ENCODE measurements at places on chromosomes 1 and 21.

- peak; percentile 28 for DNase-seq
These were observed at the start of gene CD1E for GRCh38 chr1:158353303-158354075. CD1E (plus strand) TSS chr1:158353894; CDS start chr1:158353989, 95 bp downstream.

- DNase-seq = no peak
These were observed 1.7 kb upstream of the SCAF4 start for GRCh38 chr21:31733551-31734149.

GRCh38 chr1:53550201-53550741, 91.1 kb downstream of the DMRTB1 start:
- DNase-seq = peak; percentile 66

DNA sequence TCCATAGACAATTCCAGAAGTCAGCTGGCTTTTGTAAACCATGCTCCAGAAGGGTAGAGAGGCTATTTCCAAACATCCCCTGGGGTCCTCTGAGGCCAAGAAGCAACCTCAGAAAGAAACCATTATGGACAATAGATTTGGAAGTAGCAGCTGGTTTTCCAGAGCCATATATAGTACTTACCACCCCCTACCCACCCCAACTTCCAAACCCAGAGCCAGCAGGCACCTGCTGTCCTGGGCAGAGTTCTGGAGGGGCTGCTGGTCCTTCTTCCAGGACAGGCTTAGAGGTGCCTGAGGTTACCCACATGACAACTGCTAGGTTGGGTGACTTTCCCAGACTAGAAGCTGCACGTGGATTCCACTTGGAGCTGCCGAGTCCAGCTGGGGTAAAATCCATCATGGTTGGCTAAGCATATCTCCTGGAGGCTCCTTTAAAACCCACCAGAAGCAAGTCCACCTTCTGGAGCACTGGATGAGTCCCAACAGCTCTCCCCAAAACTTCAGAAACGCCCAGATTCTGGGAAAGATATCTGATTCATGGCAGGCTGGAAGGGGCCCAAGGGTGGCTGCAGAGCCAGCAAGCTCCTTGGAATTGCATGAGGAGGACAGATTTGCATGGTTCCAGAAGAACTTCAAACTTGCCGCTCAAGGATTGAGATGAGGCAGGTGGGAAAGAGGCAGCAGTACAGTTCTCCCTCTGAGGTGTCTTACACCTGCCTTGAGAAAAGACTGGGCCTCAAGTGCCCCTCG, 5.8 kb downstream of the MYCL start:
- no peak for DNase-seq

- no peak for DNase-seq
These were observed 240.9 kb upstream of the ADGRL2 start for GRCh38 chr1:81559662-81560350.

- no peak for DNase-seq
These were observed 215.2 kb downstream of the DISC1 start for GRCh38 chr1:231841616-231842344.

GRCh38 chr1:175649416-175649815, 94.0 kb downstream of the TNR start:
- no peak for DNase-seq

DNA sequence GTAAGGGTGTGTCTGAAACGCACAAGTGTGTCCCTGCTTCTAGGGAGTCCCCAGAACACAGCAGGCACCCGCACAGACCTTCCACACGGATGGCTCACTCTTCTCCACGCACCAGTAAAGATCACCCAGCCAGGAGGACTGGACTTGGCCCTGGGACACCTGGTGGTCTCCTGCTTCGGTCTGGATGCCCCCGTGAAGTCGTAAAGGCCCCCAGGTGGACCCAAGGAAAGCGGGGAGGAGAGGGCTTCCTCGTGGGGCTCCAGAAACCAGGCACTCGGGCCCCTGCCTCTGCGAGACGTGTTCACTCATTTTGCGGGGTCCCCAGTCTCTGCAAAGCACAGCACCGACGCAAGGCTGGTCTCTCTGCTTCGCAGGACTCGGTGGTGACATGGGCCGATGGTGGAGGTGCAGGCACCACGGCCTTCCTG, 20.2 kb upstream of the COL6A2 start:
- no peak for DNase-seq

DNA sequence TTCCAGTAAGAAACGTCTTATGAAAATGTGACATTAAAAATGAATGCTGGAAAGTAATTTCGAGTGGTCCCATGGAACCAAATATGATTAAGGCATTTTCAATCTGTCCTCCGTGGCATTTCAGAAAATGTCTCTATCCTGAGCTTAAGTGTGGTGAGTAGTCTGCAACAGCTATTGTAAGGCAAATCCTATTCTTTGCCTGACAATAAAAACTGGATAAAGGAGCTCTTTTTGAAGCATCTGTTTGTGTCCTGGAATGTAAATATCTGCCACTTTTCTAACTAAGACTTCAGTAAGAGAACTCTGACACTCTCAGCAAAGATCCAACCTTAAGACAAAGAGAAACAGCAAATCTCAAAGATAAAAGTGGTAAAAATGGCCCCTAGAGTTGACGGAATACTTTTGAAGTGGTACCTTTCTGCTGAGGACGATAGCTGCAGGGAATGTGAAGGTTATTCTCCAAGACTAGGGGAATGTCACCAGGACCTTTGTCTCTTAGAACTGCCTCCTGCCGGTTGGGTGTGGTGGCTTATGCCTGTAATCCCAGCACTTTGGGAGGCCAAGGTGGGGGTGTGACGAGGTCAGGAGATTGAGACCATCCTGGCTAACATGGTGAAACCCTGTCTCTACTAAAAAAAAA, 486.7 kb upstream of the ZP4 start:
- DNase-seq = no peak

GRCh38 chr1:183837062-183837461, 32.1 kb downstream of the RGL1 start:
- no peak for DNase-seq

GRCh38 chr1:54696262-54696661, 19.4 kb upstream of the TTC4 start:
- DNase-seq = no peak

- DNase-seq = no peak
These were observed 207.3 kb downstream of the LHX8 start for GRCh38 chr1:75341537-75341936.

GRCh38 chr1:228077565-228078330, 4.8 kb upstream of the ARF1 start:
- no peak for DNase-seq

GRCh38 chr1:21289700-21290545, at the start of gene ECE1:
ECE1 (minus strand) TSS chr1:21290463; CDS start chr1:21290414, 49 bp downstream.
- peak; percentile 40 for DNase-seq

DNA sequence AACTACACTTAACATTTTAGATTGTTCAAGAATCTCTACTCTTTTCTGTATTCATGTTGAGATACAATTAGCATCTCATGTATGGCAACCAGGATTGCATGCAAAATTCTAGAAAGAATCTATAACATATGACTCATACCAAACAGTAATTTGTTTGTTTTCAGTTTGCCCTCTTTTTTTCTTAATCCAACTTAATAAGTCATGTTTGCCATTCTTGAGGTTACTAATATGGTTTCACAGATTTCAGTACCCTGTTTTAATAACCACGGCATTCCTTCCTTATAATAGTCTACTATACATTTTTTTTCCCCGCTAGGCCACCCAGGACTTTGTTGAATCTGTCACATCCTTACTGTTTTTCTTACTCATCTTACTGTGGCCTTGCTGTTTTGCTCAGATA, 140.8 kb downstream of the FMN2 start:
- no peak for DNase-seq

- no peak for DNase-seq
These were observed 44.0 kb upstream of the DISP3 start for GRCh38 chr1:11434926-11435325.

GRCh38 chr1:145858238-145858900, 512 bp downstream of the PIAS3 start:
- DNase-seq = peak; percentile 70
